ENCODE measurements at places on chromosomes 3 and 15.

- no peak for DNase-seq
Observed at GRCh38 chr3:17494117-17494809, 248.2 kb downstream of the TBC1D5 start.

DNA sequence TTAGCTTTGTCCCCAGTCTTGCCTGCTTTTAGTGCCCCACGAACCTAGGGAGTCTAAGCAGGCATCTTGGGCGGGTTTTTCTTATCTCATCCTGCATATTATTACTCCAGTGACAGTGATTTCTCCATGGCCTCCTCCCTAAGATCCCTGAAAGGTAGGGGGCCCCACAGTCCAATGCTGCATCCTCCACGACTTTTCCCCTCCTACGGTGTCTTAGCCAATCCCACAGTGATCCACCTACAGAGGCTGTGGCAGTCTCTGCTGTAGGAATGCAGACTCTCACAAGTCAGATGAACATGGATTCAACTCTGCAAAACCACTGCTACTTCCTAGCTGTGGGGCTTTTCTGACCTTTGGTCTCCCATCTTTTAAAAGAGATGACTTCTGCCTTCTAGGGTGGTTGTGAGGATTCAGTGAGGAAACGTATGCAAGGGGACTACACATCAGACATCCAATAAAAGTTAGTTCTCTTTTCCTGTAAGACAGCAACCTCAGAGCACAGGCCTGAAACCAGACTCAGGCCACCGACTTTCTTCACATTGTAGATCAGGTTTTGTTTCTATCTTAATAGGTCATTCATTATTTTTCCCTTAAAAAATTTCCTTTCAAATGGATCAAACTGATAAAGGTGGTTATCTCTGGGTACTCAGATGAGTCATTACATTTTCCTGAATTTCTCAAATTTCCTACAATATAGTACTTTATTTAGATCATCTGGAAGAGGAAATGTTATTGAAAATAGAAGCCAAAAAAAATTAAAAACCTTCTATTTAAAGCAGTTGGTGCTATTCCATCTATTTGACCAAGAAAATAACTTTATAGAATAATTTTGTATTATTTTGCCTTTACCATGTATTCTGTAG is 23.2 kb downstream of the ILDR1 start:
- no peak for DNase-seq

GRCh38 chr15:92158426-92158825 is 235.3 kb upstream of the ST8SIA2 start:
- DNase-seq: no peak

- DNase-seq: no peak
Observed at GRCh38 chr3:58135712-58136543, 74.8 kb downstream of the DNASE1L3 start.

GRCh38 chr15:74383286-74383685 is 15.8 kb upstream of the CYP11A1 start:
- no peak for DNase-seq

DNA sequence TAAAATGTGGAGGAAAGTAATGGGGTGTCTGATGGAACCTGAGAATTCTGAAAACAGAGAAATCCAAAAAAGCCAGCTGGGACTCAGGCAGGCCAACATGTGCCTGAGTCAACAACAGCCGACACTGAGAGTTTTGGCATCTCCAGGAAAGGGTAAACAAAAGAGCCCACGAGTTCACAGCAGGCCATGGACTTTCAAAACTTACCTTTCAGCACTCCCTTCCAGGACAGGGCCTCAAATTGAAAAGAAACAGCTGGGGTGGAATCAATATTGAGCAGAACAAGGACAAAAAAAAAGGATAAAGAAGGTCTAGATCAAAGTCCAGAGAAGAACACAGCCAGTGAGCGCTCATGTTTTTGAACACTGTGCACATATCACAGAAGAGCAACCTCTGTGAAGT is 735.4 kb upstream of the GRM7 start:
- no peak for DNase-seq

DNA sequence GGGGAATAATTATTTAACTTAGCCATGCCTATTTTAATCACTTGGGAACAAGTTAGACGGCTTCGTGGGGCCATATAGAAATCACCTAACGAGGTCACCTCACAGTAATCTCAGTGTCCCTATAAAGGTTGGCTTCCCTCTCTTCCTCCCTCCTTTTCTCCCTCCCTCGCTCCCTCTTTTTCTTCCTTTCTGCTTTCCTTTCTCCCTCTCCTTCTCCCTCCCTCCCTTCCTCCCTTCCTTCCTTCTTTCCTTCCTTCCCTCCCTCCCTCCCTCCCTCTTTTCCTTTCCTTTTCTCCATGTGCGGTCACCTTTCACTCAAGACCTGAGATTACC is 206.1 kb upstream of the DPH6 start:
- DNase-seq: no peak

- no peak for DNase-seq
Observed at GRCh38 chr15:74855857-74856256, 12.9 kb upstream of the ULK3 start.

DNA sequence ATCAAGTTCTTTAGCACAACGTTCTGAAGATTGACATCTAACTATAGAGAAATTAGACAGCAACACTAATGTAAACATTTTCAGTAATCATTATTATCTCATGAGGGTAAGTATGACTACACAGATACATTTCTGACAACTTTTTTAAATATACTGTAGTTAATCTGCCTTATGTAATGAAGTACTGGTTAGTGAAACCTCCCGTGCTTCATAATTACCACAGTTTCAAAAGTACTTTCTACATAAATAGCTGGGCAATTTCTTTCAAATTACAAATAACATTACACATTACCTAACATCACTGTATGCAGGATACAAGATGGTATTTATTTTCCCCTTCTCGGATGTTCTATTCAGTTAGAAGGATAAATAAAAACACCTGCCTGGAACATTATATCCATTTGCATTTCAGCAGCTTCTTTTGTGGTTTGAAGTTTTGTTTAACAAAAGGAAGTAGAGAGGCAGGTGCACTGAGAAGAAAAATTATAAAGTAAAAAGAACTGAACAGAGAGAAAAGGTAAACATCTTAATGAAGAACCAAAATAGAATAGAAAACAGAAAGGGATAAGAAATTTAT is 1241.5 kb upstream of the GBE1 start:
- DNase-seq: no peak

DNA sequence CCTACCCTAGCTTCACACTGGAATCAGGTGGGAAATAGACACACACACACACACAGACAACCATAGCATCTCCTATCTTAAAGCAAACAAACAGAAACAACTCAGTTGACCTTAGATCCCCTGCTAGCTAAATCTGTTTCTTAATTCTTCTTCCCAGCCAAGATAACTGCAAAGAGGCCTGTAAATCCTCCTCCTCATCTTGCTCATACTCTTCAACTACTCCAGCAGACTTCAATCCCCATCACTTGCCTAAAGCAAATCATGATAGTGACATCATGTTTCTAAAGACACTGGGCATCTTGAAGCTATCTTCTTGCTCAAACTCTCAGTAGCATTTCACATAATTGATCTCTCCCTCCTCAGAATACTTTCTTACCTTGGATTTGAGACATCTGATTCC is 303.0 kb downstream of the RBMS3 start:
- no peak for DNase-seq

DNA sequence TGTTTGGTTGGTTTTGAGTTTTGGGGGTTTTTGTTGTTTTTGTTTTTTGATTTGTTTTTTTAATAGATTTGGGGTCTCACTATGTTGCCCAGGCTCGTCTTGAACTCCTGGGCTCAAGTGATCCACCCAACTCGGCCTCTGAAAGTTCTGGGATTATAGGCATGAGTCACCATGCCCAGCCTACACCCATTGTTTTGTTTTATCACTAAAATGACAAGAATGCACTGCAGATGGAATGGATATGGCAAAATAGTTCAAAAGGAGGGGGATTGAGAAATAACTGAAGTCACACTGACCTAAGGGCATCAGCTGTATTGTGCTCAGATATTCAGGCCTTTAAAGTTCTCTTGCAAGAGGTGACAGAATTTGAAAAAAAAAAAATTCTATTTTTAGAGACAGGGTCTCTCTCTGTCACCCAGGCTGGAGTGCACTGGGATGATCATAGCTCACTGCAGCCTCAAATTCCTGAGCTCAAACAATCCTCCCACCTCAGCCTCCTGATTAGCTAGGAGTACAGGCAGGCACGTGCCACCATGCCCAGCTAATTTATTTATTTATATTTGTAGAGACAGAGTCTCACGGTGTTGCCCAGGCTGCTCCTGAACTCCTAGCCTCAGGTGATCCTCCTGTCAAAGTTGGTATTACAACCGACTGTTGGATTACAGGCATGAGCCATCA is 4.4 kb upstream of the RASA2 start:
- peak; percentile 75 for DNase-seq

DNA sequence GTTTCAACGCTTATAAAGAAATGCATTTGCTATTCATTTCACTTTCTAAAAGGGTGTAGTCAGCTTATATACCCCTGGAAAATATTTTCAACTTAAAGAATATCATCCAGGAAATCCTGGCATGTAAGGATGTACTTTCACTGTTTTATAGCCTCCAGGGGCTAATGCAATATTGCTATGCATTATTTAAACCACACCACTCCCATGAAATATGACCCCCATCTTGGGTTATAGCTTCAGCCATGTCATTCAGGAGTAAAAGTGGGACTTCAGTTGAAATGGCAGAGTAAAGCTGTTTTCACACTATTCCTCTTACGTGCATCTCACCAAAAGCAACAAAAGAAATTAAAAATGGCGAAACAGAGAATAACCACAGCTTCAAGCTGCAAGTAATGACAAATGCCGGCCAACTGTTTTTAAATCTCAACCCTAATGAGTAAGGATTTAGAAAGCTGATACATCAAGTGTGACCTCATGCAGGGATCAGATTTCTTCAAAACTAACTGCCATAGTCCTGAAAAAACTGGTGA is 84.5 kb downstream of the COL6A6 start:
- peak; percentile 52 for DNase-seq

- peak; percentile 19 for DNase-seq
Observed at GRCh38 chr15:25710184-25710583, 152.9 kb downstream of the ATP10A start.

- DNase-seq: peak; percentile 94
Observed at GRCh38 chr3:15635121-15635661, 33.6 kb downstream of the BTD start.

- DNase-seq: no peak
Observed at GRCh38 chr3:58679446-58679845, 12.9 kb upstream of the FAM3D start.

DNA sequence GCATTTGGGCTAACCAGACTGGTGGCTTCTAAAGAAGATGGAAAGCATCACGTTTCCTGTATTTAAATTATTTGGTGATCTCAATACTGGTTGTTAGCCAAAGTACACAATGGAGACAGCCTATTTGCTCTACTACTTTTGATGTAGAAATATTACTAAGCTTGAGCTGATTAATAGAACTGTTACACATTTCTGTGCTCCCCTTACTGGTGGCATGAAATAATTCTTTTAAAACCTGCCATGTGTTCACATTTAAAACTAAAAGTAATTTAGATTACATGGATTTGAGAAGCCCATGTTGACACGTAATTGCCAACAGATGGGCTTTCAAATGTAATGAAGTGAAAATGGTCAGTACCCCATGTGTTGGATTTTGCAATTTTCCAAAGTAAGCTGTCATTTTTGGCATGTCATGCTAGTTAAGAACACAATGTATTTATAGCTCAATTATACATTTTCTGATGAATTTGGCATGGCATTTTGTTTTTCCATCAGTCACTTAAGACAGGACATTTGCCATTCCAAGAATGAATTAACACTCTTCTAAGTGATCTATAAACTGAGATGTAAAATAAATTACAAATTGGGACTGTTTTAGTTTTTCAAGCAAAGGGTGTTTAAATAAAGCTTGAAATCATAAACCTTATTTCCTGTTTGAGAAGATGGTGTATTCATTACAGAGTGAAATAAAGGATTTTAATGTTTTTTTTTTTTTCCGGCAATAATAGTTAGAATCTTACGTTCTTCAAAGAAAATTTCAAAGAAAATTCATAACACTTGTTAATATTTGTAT is 10.8 kb upstream of the RARRES1 start:
- DNase-seq: peak; percentile 87

GRCh38 chr15:79372428-79372827 is 59.7 kb upstream of the MINAR1 start:
- DNase-seq: no peak

GRCh38 chr3:46372492-46373359 is 2.0 kb downstream of the CCR5 start:
- no peak for DNase-seq

DNA sequence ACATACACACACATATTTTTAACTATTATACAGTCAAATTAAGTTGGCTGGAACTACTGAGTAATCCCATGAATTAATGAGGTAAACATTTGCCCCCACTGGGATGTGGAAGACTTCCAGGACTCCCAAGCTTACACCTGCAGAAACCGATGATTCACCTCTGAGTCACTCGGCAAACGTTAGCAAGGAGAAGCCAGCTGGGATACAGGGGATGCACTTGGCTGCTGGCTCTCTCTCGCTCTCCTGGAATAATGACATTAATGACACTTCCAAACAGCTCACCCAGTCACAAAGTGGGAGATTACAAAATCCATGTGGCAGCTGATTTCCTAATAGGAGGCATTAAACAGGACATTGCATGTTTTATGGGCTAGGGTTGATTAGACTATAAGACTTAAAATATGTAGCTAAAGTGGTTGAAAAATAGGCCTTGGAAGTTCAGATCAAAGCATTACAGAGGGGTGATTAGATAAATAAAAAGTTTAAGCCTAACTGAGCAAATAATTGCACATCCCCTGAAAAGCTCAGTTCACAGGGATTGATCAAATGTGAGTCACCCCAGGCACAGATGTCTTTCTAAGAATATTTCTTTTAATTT is 500.9 kb downstream of the SOX2 start:
- DNase-seq: peak; percentile 82
